ENCODE measurements at places on chromosomes 1 and 21.

- DNase-seq = no peak
Observed at GRCh38 chr1:25026730-25027450, 96.8 kb upstream of the RUNX3 start.

DNA sequence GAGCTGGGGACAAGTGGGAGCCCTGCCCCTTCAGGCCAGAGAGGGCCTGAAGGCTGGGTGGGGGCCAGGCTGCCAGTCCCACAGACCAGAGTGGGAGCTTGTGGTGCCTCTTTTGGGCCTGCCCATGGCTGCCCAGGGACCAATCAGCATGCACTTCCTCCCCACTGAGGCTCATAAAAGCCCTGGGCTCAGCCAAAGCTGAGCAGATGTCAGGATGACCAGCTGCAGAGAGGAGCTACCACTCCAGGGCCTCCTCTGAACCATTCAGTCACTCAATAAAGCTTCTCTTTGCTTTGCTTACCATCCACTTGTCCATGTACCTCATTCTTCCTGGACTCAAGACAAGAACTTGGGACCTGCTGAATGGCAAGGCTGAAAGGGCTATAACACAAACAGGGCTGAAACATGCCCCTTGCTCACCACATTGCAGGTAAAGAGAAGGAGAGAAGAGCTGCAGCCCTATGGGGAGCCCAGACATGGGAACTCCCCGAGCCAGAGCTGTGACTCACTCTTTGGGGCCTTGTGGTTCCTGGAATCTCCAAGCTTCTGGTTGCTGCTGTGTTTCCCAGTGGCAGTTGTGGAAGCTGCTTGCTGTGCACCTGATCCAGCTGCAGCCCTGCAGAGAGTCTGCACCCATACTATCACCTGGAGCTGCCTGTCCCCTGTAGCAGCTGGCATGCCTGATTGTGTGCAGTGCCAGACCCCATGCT is 82.0 kb downstream of the OLFML3 start:
- no peak for DNase-seq

- no peak for DNase-seq
Observed at GRCh38 chr1:41631971-41632370, 147.5 kb upstream of the EDN2 start.

GRCh38 chr1:22142315-22143064 is 407 bp downstream of the WNT4 start:
- DNase-seq = no peak

DNA sequence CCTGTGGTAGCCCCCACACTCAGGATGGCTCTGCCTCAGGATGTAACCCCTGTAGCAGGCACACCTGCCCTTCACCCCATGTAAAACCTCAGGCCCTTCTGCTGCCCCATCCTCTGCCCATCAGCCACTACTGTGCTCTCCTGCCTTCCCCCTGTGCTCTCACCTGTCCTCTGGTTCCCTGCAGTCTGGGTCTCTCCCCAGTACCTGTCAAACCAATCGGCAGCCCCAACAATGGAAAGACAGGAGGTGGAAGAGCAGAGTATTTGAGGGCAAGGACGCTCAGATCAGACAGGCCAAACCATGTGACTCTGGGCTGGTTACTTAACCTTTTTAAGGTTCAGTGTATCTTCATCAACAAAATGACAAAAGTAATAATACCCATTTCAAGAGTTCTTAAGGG is 30.9 kb downstream of the SMIM12 start:
- DNase-seq = no peak

DNA sequence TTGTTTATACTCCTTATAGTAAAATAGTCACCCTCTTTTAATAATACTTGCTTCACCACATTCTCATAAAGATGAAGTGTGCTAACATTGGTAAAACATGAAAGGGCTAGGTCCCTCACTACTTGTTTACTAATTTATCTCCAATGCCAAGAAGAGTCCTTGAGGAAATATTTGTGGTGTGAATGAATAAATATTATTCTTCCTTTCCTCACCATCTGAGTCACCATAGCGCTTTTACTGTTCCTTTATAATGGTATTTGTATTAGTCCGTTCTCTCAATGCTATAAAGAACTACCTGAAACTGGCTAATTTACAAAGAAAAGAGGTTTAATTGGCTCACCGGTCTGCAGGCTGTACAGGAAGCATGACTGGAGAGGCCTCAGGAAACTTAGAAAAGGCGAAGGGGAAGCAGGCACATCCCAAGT is 222.8 kb upstream of the ZRANB2 start:
- DNase-seq = no peak

- DNase-seq = no peak
Observed at GRCh38 chr1:59015708-59016107, 231.9 kb upstream of the JUN start.

DNA sequence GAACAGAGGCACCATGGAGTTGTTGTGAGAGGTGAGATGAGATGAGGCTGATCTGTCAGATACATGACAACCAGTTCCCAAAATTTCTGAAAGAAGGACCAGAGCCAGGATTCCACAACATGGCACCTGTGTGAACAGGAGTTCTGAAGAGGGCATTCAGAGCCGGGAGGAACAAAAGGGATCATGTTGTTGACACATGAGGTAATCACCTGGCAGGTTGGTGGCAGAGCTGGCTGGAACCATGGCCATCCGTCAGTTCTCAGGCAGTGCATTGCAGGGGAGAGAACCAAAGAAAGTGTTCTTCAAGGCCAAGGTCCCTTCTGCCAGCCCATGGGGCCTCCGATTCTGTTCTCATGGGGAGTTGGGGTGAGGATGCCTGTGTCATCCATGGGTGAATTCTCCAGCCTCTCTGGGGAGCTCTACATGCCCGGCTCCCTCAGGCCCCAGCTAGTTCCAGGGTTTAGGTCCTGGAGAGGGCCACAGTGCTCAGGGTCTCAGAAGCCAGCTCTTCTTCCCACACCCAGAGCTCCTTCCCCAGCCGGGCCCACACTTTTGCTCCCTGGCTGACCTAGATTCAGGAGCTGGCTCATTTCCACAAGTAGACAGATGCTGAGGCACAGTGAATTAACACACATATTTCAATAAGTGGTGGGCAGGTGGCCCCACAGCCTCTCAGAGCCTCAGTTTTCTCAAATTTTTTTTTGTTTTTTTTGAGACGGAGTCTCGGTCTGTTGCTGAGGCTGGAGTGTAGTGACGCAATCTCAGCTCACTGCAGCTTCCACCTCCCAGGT is 49.1 kb upstream of the CTPS1 start:
- DNase-seq = no peak

GRCh38 chr1:26317612-26318337 is at the start of gene CD52:
TSS of gene CD52 (plus strand) at chr1:26317958. CDS start at chr1:26318018, 60 bp downstream.
- no peak for DNase-seq

DNA sequence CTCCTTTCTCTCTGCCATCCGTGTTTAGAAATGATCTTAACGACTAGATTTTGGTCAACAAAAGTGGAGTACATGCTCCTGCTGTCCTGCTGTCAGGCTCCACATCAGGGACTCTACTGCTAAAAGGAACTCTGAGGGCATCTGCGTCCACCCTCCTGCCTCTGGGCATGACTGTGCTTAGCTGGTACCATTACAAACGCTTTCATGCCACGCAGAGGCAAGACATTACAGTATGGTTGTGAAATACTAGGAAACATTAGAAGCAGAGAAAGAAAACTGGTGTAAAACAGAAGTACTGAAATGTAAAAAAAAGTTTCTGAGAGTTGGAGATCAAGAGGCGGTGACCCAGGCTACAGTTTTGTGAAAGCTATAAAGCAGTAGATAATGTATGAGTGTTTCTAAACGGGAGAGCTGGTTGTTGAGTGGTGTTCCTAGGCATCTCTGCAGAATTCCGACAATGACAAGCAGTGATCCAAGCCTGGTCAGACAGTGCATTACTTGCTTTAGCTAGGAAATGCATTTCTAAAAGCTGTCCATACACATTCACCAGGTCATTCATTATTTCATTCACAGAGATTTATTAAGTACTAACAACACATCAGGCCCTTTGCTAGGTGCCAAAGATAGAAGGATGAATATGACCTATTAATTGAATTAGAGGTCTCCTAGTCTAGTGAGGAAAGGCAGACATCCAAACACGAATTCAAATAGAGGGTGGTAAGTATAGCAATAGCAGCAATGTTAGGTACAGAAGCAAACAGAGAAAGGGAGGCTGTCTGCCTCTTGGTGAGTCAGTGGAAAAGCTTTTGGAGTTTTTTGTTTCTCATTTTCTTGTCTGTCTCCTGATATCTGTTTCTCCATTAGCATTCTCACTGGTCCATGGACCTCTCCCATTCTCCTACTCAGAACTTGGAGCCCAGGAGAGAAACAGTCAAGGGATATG is 401.9 kb downstream of the LMO4 start:
- no peak for DNase-seq

GRCh38 chr1:194042736-194043135 is 856.3 kb upstream of the B3GALT2 start:
- no peak for DNase-seq

- no peak for DNase-seq
Observed at GRCh38 chr1:200907611-200908097, 13.0 kb downstream of the INAVA start.

DNA sequence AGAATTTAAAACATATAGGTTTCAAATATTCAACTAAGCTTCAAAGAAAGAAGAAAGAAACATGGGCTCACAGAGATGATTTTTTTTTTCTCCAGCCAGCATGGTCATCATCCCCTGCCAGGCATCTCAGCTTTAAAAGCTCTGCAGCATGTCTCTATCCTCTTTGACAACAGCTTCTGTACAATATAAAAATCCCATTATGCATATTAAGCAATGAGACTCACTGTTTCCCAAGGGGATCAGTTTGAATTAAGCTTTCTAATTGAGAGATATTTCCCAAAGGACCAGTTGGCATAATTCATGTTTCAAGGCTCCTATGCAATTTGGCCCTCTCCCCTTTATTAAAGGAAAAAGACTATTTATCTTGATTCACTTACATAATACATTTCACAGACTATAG is 220.3 kb downstream of the GRIK1 start:
- DNase-seq = no peak

- no peak for DNase-seq
Observed at GRCh38 chr1:209335178-209335577, 248.3 kb upstream of the CAMK1G start.

DNA sequence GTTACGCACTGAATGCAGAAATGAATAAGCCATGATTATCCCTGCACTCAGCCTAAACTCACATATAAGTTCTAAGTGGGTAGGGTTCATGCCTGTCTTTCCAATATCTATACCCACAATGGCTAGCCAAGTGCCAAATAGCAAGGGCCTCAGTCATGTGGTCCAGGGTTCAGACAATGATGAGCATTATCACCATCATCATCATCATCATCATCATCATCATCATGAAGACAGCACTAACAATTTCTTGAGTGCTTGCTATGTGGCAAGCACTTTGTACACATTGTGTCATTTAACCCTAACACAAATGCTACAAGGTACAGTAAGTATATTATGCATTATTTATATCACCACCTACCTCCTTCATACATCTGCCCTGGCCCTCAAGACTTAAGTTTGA is 500.0 kb downstream of the AGBL4 start:
- no peak for DNase-seq

DNA sequence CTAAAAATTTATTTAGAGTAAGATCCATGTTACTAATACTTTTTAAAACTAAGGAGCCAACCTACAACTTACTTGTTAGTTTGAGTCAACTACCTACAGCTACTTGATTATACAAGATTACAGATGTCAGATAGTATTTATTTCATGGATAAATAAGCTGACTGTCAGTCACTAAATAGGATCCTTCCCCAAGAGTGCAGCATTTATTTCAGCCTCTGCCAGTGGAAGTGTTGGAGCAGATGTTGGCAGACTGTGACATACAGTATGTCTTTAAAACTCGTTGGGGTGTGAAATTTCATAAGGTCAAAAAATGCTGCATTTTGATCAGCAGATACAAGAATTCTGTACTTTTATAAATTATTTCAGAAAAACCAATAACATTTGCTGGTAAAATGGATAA is 156.2 kb downstream of the AKT3 start:
- no peak for DNase-seq

DNA sequence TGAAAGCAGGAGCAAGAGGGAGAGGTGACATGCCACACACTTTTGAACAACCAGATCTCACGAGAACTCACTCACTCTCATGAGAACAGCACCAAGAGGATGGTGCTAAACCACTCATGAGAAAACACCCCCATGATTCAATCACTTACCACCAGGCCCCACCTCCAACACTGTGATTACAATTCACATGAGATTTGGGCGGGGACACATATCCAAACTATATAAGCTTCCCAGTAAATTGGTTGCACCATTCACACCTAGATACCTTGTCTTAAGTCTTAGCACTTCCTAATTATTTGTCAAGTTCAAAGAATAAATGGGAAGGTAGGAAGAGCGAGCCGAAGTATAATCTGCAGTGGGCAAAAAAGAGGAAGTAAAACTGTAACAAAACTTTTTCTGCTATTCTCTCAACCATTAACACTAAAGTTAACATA is 34.3 kb downstream of the AMY1C start:
- no peak for DNase-seq

GRCh38 chr1:31373897-31374486 is 1.1 kb upstream of the FABP3 start:
- DNase-seq = no peak

- no peak for DNase-seq
Observed at GRCh38 chr1:21514245-21514644, 5.0 kb downstream of the ALPL start.

DNA sequence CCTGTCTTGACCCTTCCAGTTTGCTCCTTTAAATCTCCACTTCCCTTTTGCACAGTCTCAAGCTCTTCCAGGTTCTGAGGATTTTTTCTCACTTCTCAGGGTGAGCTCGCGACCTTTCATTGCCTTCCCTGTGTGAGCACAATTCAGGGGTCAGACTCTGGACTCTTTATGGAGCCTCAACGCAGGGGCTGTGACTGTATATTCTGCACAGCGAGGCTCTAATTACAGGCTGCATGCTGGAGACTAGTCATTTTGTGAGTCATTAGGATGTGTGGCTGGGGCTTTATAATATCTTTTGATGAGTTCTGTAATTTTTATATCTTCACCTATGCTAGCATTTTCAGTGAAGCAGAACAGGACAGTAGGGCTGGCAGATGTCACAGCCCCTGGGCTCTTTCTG is 270.7 kb downstream of the KAZN start:
- DNase-seq = no peak

- no peak for DNase-seq
Observed at GRCh38 chr1:207886227-207886626, 24.7 kb downstream of the CD34 start.

- DNase-seq = no peak
Observed at GRCh38 chr21:31221043-31221442, 123.0 kb downstream of the TIAM1 start.

DNA sequence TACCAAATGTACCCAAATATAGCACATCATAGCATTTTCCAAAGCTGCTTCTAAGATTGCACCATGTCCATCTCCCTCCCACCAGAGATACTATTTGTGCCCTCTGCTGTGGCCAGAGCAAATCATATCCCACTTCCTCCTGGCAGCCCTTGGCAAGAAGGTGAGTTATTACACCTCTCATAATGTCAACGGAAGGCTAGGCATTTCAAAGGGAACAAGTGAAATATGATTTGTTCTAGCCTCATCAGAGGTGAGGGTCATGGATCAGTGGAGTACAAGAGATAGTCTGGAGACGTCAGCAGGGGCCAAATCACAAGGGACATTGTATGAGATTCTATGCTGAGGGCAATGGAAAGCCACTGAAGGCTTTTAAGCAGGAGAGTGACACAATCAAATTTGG is 90.2 kb upstream of the BCAR3 start:
- no peak for DNase-seq

- DNase-seq = no peak
Observed at GRCh38 chr1:8863794-8864233, 14.7 kb downstream of the ENO1 start.
